ENCODE measurements at places on chromosomes 7 and 10.

- DNase-seq, result no peak
These were observed 45.3 kb upstream of the EGR2 start for GRCh38 chr10:62861507-62861906.

DNA sequence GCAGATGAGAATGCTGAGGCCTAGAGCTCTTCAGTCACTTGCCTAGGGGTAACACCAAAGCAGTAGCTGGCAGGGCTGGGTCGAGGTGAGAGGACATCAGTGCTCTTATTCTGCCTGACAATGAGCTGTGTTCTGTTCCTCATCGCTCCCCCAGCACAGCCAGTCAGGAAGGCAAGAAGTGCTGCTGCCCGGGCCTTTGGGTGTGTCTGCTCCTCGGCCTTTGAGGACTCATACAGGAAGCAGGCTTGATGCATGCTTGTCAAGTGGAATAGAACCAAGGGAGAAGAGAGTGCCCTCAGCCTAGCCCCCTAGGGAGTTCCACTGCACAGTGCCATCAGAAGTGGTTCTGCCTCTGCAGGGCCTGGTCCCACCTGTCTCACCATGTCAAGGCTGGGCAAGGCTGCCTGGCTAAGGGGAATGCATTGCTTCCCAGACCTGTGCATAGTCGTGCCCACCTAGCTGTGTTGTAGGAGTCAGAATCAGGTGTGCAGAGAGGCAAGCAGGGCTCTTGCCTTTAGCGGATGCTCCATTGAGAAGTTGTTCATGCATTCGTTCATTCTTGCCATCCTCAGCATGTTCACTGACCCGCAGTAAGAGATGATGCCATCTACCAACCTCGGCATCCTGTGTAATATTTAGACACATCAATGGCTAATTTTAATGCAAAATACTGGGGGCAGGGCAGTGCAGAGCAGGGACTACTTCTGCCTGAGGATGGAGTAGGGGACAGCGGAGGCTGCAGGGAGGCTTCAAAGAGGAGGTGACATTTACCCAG, 156.6 kb downstream of the RPS24 start:
- no peak for DNase-seq

- DNase-seq, result no peak
These were observed 23.7 kb downstream of the CRHR2 start for GRCh38 chr7:30658479-30659074.

GRCh38 chr10:87656431-87657072, 3.1 kb upstream of the PAPSS2 start:
- DNase-seq, result no peak

- DNase-seq, result no peak
These were observed 248.2 kb downstream of the TCERG1L start for GRCh38 chr10:131063311-131063710.

- no peak for DNase-seq
These were observed 10.9 kb downstream of the MARVELD1 start for GRCh38 chr10:97724341-97724941.
